Stimulated activated CD4-positive, alpha-beta T cell treated with anti-CD3 and anti-CD28 coated beads, Interleukin-4, amount 100 ng/mL, for 24 hours (primary cell): ENCODE measurements at places on chromosomes 16 and 17.

DNA sequence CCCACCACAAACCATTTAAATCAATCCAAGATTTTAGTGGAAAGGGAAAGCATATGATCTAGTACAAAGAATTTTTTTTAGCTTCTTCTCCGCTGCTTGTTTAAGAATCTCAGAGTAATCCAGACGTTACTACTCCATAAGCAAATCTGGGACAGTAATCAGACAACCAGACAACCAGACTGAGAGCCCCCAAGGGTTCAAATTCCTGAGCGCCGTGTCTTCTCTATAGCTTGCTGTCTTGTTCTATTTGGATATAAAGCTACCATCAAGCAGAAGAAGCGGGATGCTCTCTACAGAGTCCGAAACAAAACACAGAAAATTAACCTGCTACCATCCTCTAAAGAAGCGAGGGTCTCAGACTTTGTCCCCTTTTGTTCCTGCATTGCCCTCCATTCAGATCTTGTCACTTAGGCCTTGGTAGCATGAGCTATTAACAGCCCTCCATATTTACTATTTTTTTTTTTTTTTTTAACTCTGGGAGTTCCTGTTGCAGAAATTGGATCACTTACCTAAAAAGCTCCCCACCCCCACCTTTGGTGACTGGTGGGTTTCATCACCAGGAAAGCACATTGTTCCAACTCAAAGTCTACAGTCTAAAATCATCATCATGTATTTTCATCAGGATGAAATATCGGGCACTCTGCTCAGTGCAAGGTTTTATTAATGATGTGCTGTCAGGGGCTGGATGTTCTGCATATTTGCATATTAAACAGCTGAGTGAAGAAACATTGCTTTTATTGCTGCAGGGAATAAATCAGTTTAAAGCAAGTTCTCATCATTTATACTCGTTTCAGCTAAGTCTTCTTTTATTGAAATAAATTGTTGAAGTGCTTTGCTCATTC lies 576.7 kb downstream of the WWOX start:
- no peak for DNase-seq

GRCh38 chr17:2090210-2090641 lies 35.3 kb downstream of the HIC1 start:
- peak; percentile 39 for DNase-seq

DNA sequence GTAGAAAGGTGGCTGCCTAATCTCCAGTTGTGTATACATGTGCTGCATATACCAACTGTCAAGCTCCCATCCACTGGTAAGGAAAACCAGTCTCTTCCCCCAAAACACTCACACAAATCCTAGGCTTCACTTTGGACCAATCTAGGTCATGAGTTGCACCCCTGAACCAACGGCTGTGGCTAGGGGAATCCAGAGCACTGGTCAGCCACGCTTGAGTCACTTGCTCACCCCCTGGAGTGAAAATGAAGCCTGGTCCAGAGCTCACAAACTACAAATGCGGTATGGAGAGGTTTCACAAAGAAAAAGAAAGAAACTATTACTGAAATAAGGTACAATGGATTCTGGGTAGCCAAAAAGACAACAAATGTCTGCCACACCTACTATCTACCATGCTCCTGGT lies 66.1 kb upstream of the NLK start:
- no peak for DNase-seq

DNA sequence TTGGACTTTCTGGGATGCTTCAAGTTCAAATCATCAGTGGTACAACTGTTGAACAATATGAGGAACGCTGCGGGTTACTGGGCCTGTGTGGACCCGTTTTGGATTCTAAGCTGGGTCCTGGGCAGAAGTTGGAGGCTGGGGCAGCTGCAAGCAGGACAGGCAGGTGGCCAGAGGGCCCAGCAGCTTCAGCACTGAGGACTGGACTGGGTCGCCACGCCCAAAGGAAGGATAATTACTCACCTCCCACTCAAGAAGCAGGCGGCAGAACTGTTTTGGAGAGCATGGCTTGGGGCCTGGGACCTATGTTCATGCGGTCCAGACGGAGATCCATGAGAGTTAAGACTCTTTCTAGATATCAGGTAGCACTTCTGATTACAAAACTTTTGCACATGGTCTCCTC lies 1.5 kb upstream of the ZNHIT3 start:
- no peak for DNase-seq

DNA sequence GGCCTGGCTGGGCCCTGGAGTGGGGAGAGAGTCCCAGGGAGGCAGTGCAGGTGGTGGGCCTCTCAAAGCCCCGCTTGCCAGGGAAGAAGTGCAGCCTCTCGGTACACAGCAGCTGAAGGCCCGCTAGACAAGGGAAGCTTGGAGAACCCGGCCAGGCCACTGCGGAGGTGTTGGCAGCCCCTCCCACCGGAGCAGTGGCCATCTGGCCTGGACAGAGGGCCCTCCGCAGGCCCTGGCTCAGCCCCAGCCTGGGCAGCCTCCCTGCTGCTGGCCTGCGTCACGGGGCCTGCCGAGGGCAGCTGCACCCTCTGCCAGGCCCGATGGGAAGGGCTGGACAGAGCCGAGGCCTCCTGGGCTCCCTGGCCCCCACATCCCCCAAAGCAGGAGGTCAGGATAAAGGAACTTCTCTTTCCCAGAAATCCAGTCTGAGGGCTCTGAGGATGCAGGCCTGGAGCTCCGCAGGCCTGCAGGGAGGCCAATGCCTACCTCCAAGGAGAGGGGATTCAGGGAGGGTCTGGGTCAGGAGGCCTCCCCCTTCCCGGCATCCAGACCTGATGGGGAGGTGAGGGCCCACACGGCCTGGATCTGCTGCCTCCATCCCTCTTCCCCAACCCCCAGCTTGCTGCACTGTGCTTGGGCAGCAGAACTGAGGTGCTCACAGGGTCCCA lies 4.3 kb downstream of the SPPL2C start:
- DNase-seq, result no peak

- DNase-seq, result no peak
Measured at GRCh38 chr17:2188971-2189630, 114.5 kb downstream of the SMG6 start.

GRCh38 chr17:10460062-10460461 lies 9.3 kb downstream of the MYH4 start:
- no peak for DNase-seq

DNA sequence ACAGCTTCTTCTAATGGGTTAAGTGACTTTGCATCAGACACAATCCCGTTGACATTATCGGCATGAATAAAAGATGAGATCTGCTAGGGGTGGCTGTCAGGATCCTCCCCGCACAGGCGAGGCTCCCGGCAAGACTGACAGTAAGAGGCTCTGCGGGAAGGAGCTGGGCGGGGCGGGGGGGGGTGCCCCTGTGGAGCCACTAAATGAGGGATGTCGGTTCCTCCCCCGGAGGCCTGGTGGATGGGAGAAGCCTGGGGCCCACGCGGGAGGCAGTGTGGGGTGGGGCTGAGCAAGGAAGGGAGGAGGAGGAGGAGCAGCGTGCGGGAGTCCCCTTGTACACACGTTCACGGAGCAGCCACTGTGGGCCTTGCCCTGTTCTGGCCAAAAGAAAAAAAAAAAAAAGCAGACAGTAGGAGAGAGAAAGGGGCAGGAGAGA lies 190.9 kb upstream of the GSE1 start:
- DNase-seq, result no peak

DNA sequence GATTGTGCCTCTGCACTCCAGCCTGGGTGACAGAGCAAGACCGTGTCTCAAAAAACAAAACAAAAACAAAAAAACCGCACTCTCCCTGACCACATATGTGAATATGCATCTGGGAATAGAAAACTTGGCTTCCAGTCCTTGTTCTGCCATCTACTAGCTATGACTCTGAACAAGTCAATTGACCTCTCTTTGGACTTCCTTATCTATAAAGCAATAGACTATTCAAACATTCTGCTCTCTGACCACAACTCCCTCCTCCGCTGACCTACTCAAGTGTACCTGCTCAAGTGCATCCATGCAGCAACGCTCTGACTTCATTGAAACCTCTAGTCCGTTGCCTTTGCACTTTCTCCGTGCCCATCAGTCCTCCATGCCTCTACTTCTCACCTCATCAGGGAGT lies 52.6 kb upstream of the KDM6B start:
- DNase-seq, result no peak

DNA sequence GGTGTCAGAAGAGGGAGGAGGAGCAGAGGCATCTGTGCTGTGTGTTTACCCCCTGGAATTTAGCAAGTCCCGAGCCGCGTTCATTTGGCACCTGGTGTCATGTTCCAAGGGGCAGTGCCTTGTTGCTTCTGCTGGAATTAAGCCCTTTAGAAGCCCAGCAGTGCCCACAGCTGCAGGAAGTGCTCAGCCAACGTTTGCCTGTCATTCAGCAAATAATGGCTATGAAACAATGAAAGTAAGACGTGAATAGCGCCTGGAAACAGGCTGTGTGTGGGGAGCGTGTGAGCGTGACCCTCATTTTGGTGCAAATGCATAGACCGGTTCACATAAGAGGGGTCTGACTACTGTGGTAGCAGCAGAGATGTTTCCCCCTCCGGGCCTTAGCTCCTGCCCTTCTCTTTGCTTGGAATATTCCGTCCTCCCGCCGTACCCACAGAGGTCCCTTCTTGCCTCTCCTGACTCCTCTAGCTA lies 5.8 kb upstream of the ATP2C2 start:
- DNase-seq, result no peak

- no peak for DNase-seq
Measured at GRCh38 chr16:73616166-73616753, 568.3 kb upstream of the ZFHX3 start.

DNA sequence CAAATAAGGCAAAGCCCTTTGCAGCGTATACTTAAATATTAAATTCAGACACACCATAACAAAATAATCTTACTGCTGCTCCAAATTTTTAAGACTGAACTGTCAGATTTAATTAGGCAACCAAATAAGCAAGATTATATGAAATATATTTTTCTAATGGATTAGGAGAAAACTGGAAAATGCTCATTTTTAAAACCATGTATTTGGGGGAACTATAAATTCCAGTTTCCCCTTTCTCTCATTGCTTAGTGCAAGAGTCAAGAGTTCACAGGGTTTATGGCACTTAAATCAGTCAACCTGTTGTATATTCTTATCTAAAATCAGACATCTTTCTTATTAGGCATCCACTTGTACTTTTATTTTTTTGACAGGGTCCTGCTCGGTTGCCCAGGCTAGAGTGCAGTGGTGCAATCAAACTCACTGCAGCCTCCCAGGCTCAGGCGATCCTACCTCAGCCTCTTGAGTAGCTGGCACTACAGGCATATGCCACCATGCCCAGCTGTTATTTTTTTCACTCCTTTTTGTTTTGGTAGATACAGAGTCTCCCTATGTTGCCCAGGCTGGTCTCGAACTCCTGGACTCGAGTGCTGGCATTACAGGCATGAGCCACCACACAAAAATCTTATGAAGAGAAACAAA lies 2.1 kb upstream of the KANSL1 start:
- DNase-seq, result no peak
